ENCODE measurements at places on chromosomes 13 and 19.

- H3K36me3 ChIP-seq: no peaks in the 10 kb centered on the region
- no peak for DNase-seq
- H3K4me1 ChIP-seq: no peaks in the 10 kb centered on the region
- no peak overlapping the region for H3K4me3 ChIP-seq
These were observed 60.2 kb upstream of the KL start for GRCh38 chr13:32955881-32956594.

DNA sequence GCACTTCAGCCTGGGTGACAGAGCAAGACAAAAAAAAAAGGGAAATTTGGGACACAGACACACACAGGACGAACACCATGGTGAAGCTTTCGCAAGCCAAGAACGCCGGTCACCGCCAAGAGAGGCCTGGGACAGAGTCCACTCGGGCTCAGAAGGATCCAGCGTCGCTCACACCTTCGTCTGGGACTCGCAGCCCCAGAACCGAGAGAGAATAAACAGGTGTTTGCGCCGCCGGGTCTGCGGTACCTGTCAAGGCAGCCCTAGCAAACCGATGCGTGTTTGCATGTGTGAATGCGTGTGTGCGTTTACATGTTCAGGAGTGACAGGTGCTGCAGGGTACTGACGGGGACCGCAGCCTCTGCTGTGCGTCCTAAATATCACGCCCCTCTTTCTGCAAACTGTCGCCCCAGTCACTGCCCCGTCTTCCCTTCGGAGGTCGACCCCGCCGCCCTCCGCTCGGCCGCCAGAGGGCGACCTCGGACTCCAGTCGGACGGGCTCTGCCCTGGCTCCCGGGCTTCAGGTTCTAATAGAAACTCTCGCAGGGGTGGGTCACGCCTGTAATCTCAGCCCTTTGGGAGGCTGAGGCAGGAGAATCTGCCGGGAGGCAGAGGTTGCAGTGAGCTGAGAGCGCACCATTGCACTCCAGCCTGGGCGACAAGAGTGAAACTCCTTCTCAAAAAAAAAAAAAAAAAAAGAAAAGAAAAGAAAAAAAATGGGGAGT is 11.8 kb upstream of the CSNK1G2 start:
- no peaks in the 10 kb centered on the region for H3K36me3 ChIP-seq
- peak; percentile 68 for DNase-seq
- peaks cover 17% of the 10 kb centered on the region for H3K4me1 ChIP-seq
- H3K4me3 ChIP-seq: no peak overlapping the region
- no peaks in the 10 kb centered on the region for H3K27me3 ChIP-seq
- H3K27ac ChIP-seq: no peak overlapping the region

DNA sequence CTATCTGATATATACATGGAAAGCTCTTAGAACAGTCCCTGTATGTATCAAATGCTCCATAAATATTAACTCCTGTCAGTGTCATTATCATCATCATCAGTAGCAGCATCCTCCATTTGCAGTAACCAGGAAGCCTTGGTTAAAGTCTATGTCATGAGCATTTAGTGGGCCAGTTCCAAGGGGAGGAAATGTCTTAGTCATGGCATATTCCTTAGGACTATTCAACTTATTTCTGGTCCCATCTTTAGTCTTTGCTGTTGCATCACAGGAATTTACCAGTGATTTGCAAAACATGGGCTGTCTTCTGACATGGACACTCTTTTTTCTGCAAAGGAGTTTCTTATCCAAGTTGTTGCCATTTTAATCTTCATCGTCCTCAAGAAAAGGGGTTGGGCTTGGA is 98.4 kb downstream of the WDFY2 start:
- H3K36me3 ChIP-seq: peaks cover 12% of the 10 kb centered on the region
- no peak overlapping the region for H3K27ac ChIP-seq
- H3K4me3 ChIP-seq: no peak overlapping the region
- DNase-seq: no peak
- H3K27me3 ChIP-seq: no peaks in the 10 kb centered on the region

- DNase-seq: no peak
- no peak overlapping the region for H3K4me3 ChIP-seq
- no peaks in the 10 kb centered on the region for H3K27me3 ChIP-seq
These were observed 22.7 kb upstream of the POP4 start for GRCh38 chr19:29583196-29583999.

DNA sequence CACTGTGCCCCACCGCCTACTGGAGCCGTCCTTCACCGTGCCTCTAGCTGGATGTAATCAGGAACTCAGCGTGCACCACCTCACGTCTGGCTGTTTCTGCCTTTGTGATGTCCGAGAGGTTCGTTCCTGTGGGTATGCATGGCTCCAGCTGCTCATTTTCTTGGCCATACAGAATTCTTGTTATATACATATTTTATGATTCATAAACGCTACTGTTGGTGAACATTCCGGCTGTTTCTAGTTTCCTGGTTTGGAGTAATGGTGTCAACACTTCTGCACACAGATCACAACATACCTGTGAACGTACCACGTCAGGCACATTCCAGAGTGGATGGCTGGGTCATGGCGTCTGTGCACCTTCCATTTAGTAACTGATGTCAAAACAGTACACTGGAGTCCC is 14.6 kb downstream of the DCUN1D2 start:
- no peaks in the 10 kb centered on the region for H3K4me1 ChIP-seq
- H3K4me3 ChIP-seq: no peak overlapping the region
- peaks cover 43% of the 10 kb centered on the region for H3K36me3 ChIP-seq
- no peak for DNase-seq

DNA sequence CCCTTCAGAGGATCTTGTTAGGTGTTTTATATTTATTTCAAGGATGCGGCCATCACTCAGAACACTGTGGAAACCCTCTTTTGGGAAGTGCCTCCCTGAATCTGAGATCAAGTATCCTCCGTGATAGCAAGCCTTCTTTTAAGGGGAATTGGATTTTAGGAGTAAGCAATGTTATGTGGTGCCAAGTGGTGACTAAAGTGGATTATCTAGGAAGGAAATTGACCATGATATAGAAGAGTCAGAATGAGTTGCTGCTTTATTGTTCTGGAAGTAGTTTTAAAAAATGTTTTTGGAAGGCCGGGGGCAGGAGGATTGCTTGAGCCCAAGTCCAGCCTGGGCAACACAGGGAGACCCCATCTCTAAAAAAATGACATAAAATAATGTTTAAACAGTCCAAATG is 6.7 kb downstream of the ERCC5 start:
- no peak for DNase-seq
- peaks cover 59% of the 10 kb centered on the region for H3K36me3 ChIP-seq
- peak overlapping the region; percentile 29 for H3K27ac ChIP-seq
- no peaks in the 10 kb centered on the region for H3K27me3 ChIP-seq
- no peak overlapping the region for H3K4me3 ChIP-seq

GRCh38 chr13:44759384-44760360 is 183.5 kb upstream of the TSC22D1 start:
- no peaks in the 10 kb centered on the region for H3K4me1 ChIP-seq
- H3K36me3 ChIP-seq: no peaks in the 10 kb centered on the region
- H3K27me3 ChIP-seq: no peaks in the 10 kb centered on the region

- peaks cover 5% of the 10 kb centered on the region for H3K4me1 ChIP-seq
- H3K27ac ChIP-seq: no peak overlapping the region
- H3K36me3 ChIP-seq: peaks cover 5% of the 10 kb centered on the region
- H3K4me3 ChIP-seq: no peak overlapping the region
- DNase-seq: no peak
These were observed 9.1 kb downstream of the LRFN3 start for GRCh38 chr19:35945121-35945790.

GRCh38 chr13:48194379-48194754 is 38.6 kb upstream of the ITM2B start:
- no peak overlapping the region for H3K27ac ChIP-seq
- H3K36me3 ChIP-seq: no peaks in the 10 kb centered on the region

DNA sequence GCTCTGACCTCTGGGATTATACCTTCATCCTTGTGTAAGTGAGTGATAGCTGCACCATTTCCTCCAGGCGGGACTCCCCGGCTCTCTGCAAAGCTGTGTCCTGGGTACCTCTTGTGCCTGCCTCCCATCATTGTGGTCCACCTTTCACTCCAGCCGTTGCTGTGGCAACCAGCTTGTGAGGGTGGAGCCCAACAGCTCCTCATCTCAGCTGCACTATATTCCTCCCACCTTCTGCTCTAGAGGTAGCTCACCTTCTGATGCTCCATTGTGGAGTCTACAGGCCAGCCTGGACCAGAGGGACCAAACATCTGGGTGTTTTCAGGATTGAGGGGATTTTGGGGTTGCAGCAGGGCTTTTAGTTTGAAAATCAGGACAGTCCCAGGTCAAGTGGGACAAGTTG is 708.2 kb downstream of the UQCRFS1 start:
- H3K4me3 ChIP-seq: no peak overlapping the region
- H3K36me3 ChIP-seq: no peaks in the 10 kb centered on the region
- H3K4me1 ChIP-seq: no peaks in the 10 kb centered on the region
- H3K27me3 ChIP-seq: no peaks in the 10 kb centered on the region

DNA sequence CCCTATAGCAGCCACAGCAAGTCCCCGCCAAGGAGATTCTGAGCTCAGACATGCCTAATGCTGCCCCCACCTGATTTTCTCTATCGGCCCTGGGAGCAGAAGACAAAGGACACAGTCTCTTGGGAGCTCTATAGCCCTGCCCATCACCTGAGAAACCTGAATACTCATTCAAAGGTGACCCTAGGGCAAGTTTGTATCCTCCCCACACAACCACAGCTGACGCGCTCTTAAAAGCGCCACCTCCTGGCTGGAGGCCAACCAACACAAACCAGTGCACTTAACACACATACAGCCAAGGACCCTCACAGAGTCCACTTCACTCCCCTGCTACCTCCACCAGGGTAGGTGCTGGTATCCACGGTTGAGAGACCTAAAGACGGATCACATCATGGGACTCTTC is 8.8 kb upstream of the IGFL4 start:
- no peak overlapping the region for H3K27ac ChIP-seq
- H3K27me3 ChIP-seq: peaks cover 15% of the 10 kb centered on the region
- H3K4me1 ChIP-seq: no peaks in the 10 kb centered on the region
- DNase-seq: no peak
- no peak overlapping the region for H3K4me3 ChIP-seq
- no peaks in the 10 kb centered on the region for H3K36me3 ChIP-seq

GRCh38 chr13:73618275-73618865 is 515.8 kb downstream of the KLF12 start:
- H3K27ac ChIP-seq: no peak overlapping the region
- peaks cover 4% of the 10 kb centered on the region for H3K4me1 ChIP-seq
- no peak overlapping the region for H3K4me3 ChIP-seq
- no peaks in the 10 kb centered on the region for H3K36me3 ChIP-seq
- DNase-seq: no peak
- peaks cover 2% of the 10 kb centered on the region for H3K27me3 ChIP-seq

GRCh38 chr19:1472231-1473084 is 6.6 kb downstream of the C19orf25 start:
- peaks cover 5% of the 10 kb centered on the region for H3K36me3 ChIP-seq
- no peak overlapping the region for H3K27ac ChIP-seq
- peaks cover 40% of the 10 kb centered on the region for H3K4me1 ChIP-seq
- H3K4me3 ChIP-seq: no peak overlapping the region
- DNase-seq: no peak
- H3K27me3 ChIP-seq: no peaks in the 10 kb centered on the region

GRCh38 chr13:22064854-22065620 is 394.2 kb downstream of the FGF9 start:
- H3K4me1 ChIP-seq: peaks cover 43% of the 10 kb centered on the region
- H3K36me3 ChIP-seq: no peaks in the 10 kb centered on the region

DNA sequence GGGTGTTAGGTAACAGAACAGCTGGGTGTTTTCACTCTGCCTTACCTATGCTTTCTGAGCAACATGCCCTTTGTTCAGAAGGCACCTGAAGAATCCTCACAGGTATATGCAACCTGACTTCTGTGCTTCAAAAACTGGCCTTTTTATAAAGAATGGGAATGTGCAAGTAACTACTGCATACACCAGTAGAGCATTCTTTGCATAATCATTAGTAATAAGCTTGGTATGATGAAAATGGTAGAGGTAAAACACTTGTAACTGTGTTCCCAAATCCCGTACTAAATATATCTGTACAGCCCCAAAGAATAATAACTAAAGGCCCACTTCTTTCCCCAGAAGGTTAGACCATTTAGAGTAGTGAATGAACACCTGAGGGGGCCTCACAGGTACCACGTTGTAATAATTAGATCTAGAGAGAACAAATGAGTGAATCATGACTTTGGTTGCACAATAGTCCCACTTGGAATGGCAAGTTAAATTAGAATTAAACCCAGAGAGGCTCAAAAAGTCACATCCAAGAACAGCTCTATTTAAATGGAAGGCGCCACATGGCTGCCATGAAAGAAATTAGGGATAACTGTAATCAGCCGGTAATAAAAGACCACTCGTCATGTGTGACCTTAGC is 413.9 kb downstream of the KLF12 start:
- H3K27me3 ChIP-seq: no peaks in the 10 kb centered on the region
- H3K4me3 ChIP-seq: no peak overlapping the region

GRCh38 chr19:47848823-47849473 is 10.1 kb upstream of the TPRX2 start:
- no peak overlapping the region for H3K27ac ChIP-seq
- no peak overlapping the region for H3K4me3 ChIP-seq
- no peaks in the 10 kb centered on the region for H3K4me1 ChIP-seq
- peaks cover 1% of the 10 kb centered on the region for H3K27me3 ChIP-seq

- DNase-seq: no peak
- H3K27ac ChIP-seq: no peak overlapping the region
- no peaks in the 10 kb centered on the region for H3K27me3 ChIP-seq
- H3K4me1 ChIP-seq: peaks cover 12% of the 10 kb centered on the region
- H3K4me3 ChIP-seq: no peak overlapping the region
- no peaks in the 10 kb centered on the region for H3K36me3 ChIP-seq
These were observed 43.1 kb downstream of the PCCA start for GRCh38 chr13:100131863-100132574.

- H3K36me3 ChIP-seq: no peaks in the 10 kb centered on the region
- DNase-seq: no peak
- no peak overlapping the region for H3K27ac ChIP-seq
- H3K27me3 ChIP-seq: no peaks in the 10 kb centered on the region
- H3K4me3 ChIP-seq: no peak overlapping the region
These were observed 680.4 kb upstream of the SPRY2 start for GRCh38 chr13:81021284-81021840.

- DNase-seq: no peak
- no peak overlapping the region for H3K4me3 ChIP-seq
- no peaks in the 10 kb centered on the region for H3K27me3 ChIP-seq
- H3K4me1 ChIP-seq: no peaks in the 10 kb centered on the region
- no peaks in the 10 kb centered on the region for H3K36me3 ChIP-seq
These were observed 1158.5 kb downstream of the PCDH9 start for GRCh38 chr13:66071608-66072007.

DNA sequence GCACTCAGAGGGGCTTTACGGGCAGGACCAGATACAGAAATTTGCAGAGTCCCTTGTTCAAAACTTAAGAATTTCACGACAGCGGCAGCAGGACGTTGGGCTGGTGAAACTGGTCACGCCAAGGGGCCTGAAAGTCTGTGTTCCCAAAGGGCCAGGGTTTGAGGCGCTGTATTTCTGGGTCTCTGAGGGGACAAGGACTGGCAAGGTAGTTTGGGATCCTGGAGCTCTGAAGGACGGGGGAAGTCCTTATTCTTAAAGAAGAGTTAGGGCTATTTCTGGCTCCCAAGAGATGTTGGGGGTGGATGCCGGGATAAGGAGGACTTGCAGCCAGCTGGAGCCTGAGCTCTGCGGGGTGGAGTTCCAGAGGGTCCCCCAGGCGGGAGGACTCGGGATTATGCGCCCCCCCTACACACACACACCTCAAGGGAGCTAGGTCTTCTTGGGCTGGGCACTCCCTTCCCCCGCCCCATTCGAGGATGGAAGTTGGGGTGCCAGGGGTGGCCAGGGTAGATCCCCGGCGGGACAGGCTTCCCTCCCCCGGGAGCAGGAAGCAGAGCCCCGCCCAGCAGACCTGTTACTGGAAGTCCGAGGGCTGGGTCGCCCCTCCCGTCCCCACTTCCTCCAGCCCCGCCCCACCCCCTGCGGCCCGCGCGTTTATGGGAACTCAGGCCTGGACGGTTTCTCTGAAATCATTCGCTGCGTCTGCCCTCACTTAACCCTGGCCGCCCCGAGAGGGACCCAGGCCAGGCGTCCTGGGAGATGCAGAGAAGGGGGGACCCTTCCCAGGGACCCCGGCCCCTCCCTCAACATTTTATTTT is 5.6 kb downstream of the BCL3 start:
- H3K27ac ChIP-seq: peak overlapping the region; percentile 94
- H3K27me3 ChIP-seq: no peaks in the 10 kb centered on the region
- peak; percentile 54 for DNase-seq
- peaks cover 24% of the 10 kb centered on the region for H3K36me3 ChIP-seq

All from CD4-positive, CD25-positive, alpha-beta regulatory T cell (primary cell).